Activated T-helper 1 cell treated with anti-CD3 and anti-CD28 coated beads, Interleukin-12 subunit alpha, Interleukin-12 subunit beta, Interleukin-2, Interleukin-4 antibody, amounts not matched to agents 30 ng/mL and 10 ng/mL and 1 ng/mL, durations not matched to agents 14 hours and 24 hours and 36 hours (primary cell): ENCODE measurements at places on chromosomes 6 and 20. TPM values are rescaled to one million over a fixed set of nuclear protein-coding genes. Genes with fewer than 3 reads are reported as not detected.

Gene BACH2
- 68.1 and 71.2 TPM in 2 replicates for total RNA-seq

DNA sequence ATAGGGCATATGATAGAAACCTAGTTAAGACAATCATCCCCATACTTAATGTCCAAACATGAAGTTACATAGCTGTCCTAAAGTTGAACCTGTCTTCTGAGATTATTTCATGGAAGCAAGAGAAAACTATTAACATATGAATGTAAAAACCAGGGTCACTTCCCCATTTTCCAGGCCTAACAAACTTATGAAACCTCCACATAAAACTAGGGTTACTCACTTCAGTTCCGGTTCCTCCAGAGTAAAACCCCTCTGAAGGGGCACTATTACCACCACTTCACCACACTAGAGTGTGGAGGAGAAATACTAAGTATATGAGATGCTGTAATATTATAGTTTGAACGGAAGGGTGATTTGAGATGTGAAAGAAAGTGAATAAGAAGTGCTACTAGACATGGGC is 14.9 kb downstream of the PRKN start:
- H3K4me3 ChIP-seq = no peak overlapping the region
- H3K27me3 ChIP-seq = no peaks in the 10 kb centered on the region
- DNase-seq = no peak
- H3K4me1 ChIP-seq = no peaks in the 10 kb centered on the region
- no peak overlapping the region for H3K27ac ChIP-seq

DNA sequence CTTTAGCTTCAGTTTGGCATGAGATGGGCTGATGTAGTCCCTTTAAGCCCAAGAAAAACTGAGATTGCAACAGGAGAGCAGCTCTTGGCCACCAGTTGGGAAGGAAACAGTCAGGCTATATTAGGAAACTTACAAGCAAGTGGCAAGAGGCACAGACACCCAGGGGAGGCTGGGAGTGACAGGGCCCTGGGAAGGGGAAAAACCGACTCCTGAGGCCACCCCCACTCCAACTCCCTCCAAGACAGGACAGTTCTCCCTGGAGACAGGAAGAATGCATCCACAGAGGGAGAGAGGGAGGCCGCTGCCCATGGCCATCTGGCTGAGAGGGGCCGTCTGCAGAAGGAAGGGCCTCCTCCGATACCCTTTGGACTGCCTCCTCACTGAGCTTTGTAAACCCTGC is 20.5 kb downstream of the JPH2 start:
- no peaks in the 10 kb centered on the region for H3K36me3 ChIP-seq
- H3K4me1 ChIP-seq = no peaks in the 10 kb centered on the region
- DNase-seq = no peak
- H3K4me3 ChIP-seq = no peak overlapping the region
- H3K27ac ChIP-seq = no peak overlapping the region

GRCh38 chr6:136424450-136424849 is 125.8 kb downstream of the MAP7 start:
- no peak for DNase-seq
- H3K36me3 ChIP-seq = no peaks in the 10 kb centered on the region
- H3K4me3 ChIP-seq = no peak overlapping the region
- H3K4me1 ChIP-seq = no peaks in the 10 kb centered on the region
- H3K27ac ChIP-seq = no peak overlapping the region

DNA sequence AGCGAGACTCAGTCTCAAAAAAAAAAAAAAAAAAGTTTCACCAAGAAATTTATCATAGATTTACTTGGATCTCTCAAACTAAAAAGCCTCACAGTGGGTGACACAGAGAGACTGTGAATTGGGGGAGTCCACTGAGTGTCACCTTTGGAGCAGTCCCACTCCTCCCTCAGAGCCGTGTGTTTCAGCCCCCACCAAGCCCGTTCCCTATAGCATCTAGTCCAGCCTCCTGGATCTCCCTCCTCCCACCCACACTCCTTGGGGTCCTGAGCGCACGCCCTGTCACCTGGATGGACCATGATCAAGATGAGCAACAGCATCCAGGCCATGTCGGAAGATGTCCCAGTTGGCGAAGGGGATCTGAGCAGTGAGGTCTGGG is 422 bp downstream of the NCR3 start:
- no peaks in the 10 kb centered on the region for H3K27me3 ChIP-seq
- peak overlapping the region; percentile 80 for H3K27ac ChIP-seq
- H3K4me3 ChIP-seq = peak overlapping the region; percentile 62
- H3K36me3 ChIP-seq = peaks cover 17% of the 10 kb centered on the region
- DNase-seq = no peak

GRCh38 chr6:110786271-110786670 is 29.0 kb downstream of the CDK19 start:
- no peaks in the 10 kb centered on the region for H3K27me3 ChIP-seq
- no peak for DNase-seq
- H3K4me1 ChIP-seq = peaks cover 28% of the 10 kb centered on the region
- peaks cover 12% of the 10 kb centered on the region for H3K36me3 ChIP-seq
- no peak overlapping the region for H3K27ac ChIP-seq
